ENCODE measurements at places on chromosomes 6 and 20.

DNA sequence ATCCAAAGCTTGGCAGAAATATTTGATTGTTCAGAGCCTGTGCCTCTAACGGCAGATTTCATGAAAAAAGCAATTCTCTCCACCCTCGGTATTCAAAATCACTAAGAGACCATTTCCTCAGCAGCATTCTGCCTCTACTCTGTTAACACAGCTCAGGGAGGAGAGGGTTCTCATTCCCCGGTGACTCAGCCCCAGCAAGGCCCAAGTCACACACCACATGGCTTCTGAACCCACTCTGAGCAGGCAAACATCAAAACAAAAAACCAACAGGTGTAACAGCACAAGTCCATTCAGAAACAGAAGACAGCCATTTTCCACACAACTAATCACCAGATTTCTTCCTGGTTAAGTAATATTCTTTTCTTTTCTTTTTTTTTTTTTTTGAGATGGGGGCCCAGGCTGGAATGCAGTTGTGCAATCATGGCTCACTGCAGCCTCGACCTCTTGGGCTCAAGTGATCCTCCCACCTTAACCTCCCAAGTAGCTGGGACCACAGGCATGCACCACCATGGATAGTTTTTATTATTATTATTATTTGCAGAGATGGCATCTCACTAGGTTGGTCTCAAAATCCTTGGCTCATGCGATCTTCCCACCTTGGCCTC is 55.4 kb downstream of the GFOD1 start:
- DNase-seq = no peak

DNA sequence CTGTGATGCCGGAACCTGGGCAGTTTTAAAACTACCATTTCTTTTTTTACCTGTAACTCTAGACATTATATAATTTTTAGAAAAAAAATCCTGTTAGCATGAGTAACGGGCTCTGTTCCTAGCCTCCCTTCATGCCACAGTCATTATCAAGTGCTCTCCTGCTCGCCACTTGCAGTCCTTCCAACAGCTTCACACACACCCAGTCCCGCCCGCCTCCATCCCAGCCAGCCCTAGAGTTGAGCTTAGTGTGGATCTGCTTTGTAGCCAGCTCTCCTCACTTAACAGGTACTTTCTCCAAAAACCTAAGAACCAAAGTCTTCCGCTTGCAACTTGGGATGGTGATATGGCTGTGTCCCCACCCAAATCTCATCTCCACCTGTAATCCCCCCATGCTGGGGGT is 51.5 kb downstream of the EZR start:
- DNase-seq = no peak

GRCh38 chr6:36029464-36029863 is 1.9 kb downstream of the MAPK14 start:
- DNase-seq = no peak

- peak; percentile 73 for DNase-seq
Measured at GRCh38 chr6:34514593-34515472, 41.3 kb downstream of the SPDEF start.

DNA sequence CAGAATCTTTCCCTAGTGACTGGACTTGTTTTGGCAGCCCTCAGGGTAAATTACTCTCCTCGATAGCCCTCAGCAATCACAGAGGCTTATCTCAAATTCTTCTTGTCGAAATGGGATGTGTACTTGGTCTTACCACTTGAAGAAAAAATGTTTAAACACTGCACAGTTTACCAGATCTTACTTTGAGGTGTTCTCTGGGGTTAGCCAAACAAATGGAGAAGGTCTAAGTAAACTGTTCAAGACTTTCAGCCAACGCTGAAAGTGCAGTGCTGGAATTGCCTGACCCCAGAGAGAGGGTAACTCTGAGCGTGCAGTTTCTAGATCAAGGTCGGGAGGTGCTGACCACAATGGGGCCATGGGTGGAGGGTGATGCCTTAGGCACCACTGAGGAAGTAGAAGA is 39.2 kb downstream of the MYLIP start:
- DNase-seq = no peak

DNA sequence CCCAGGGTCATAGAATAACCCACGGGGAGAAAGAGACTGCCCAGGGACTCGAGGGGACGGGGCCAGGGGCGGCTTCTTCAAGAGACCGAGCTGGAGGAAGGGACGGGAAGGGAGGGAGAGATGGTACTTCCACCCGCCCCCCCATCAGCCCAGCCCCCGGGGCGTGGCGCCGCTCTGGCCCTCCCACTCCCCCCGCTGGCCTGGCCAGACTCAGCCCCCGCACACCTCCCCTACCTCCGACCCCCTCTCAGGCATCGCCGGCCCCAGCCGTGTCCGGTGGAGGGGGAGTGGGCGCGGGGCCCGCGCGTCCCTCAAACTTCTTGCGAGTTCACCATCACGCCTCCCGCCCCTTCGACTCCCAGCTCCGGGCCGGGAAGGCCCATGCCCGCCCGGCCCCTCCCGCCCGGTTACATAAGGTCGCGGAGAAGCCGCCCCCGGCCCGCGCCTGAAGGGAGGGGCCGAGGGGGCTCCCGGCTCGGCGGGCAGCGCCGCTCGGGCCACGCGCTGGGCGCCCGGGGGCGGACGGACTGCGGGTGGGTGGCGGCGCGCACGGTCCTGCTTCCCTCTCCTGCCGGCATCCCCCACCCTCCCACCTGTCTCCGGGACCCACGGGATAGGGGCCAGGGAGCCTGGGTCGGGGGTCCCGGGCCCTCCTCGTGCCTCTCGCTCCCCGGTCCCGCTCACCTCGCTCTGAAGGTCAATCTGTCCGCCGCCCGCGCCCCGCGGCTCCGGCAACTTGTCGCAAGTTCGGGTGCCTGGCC is 562 bp downstream of the TFEB start:
- DNase-seq = peak; percentile 93

DNA sequence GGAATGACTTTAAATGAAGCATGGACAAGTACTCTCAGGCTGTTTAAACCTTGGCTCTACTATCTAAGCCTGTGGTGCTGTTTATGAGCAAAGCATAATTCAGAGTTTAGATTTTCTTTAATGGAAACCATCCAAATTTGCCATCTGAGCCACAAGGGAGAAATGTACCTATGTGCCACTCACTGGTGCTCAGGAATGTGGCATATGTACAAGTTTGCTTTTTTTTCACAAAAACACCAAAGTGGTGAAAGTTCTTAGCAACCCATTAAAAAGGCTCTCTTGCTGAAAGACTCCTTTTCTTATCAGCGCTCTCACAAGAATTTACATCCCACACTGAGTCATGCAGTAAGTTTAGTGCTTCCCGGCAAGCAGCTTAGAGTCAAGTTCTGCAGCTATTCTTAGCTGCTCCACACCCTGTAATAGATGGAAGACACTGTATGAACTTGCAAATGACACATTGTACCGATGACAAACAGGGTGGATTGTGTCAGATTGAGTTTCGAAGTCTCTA is 57.3 kb upstream of the MLIP start:
- DNase-seq = peak; percentile 66

GRCh38 chr6:46367354-46368168 is 123.7 kb downstream of the RCAN2 start:
- DNase-seq = no peak

DNA sequence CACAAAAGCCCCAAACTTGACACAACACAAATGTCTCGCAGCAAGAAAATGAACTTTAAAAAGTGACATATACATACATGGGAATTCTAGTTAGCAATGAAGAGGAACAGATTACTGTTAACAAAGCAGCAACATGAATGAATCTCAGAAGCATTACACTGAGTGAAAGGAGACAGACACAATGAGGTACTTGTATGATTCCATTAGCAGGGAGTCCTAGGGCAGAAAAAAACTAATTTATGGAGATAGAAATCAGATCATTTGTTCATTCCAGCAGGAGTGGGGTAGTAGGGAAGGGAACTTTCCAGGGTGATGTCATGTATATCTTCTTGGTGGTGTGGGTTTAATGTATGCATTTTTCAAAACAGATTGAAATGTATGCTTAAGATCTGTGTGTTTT is 524.4 kb downstream of the KIF16B start:
- no peak for DNase-seq

DNA sequence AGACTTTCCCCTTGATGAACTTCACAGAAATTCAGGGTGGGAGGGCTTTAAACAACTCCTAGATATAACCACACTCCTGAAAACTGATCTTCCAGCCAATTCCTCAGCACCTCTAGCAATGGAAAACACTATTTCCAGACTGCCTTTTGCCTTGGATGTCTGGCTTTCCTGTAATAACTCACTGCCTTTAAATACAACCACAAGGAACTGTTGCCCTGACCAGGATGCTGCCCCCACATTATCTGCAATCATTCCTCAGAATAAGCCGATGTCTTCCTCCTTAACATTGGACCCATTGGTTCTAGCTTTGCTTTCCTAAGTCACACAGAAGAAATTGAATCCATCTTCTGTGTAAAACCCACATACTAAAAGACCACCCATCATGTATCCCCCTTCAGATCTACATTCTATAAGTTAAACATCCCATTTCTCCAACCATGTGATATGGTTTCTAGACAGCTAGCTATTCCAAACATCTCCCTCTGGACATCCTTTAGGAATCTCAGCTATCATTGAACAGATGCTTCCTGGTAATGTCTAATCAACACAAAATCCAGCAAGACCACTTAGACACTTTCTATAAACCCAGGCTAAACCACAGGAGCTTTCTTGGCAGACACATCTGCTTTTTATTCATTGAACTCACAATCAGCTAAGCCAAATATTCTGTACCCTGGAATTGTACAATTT is 95.9 kb upstream of the KCNQ5 start:
- DNase-seq = no peak

DNA sequence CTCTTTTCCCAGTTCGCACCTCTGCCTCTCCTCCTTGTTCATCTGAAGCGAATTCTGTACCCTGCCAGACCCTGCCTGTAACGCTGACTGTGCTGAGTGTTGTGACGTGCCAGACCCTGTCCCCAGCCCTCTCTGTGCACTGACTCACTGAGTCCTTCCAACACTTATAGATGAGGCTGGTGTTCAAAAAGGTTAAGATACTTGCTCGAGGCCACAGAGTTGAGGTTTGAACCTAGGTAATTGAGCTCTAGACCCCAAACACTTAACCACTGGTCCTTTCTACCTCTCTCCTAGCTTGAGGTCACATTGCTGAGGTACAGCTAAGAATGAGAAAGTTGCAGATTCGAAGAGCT is 45.7 kb upstream of the NEDD9 start:
- no peak for DNase-seq
